Activated T-cell treated with anti-CD3 and anti-CD28 coated beads for 24 hours (primary cell): ENCODE measurements at places on chromosomes 4 and X.

DNA sequence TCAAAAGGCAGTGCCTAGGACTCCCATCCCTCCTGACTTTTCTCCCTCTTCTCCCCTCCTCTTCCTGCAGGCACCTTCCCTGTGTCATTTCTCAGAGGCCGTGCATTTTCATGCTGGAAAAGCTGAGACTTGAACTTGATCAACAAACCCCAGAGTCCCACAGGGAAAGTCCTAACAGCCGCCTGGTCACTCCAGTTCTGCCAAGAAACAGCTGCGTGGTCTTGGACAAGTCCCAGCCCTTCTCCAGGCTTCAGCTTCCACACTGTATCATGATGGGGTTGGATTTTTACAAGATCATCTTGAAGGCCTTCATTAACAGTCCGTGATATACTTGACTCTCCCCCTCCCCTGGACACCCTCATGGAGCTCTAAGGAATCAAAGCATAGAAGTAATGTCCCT lies 366.0 kb downstream of the BCOR start:
- no peak for DNase-seq

- no peak for DNase-seq
These were observed 5.8 kb downstream of the ABLIM2 start for GRCh38 chr4:8152865-8153257.

GRCh38 chr4:76562161-76562560 lies 127.1 kb downstream of the SHROOM3 start:
- DNase-seq = no peak

GRCh38 chrX:112935029-112935428 lies 94.4 kb upstream of the AMOT start:
- DNase-seq = no peak

GRCh38 chr4:176013476-176014247 lies 52.0 kb upstream of the WDR17 start:
- DNase-seq = no peak

GRCh38 chrX:55638933-55639332 lies 15.7 kb downstream of the FOXR2 start:
- DNase-seq = no peak
